ENCODE measurements at places on chromosomes 3 and 15.

DNA sequence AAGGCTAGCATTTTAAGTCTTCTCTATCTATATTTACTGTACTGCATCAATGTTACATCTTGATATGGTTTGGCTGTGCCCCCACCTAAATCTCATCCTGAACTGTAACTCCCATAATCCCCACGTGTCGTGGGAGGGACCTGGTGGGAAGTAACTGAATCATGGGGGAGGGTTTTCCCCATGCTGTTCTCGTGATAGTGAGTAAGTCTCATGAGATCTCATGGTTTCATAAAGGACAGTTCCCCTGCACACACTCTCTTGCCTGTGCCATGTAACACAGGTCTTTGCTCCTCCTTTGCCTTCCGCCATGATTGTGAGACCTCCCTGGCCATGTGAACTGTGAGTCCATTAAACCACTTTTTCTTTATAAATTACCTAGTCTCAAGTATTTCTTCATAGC lies 161.5 kb downstream of the TBC1D5 start:
- no peak for DNase-seq
- no peaks in the 10 kb centered on the region for H3K27me3 ChIP-seq
- H3K36me3 ChIP-seq: no peaks in the 10 kb centered on the region
- H3K27ac ChIP-seq: no peak overlapping the region
- peaks cover 12% of the 10 kb centered on the region for H3K4me1 ChIP-seq
- H3K4me3 ChIP-seq: no peak overlapping the region

DNA sequence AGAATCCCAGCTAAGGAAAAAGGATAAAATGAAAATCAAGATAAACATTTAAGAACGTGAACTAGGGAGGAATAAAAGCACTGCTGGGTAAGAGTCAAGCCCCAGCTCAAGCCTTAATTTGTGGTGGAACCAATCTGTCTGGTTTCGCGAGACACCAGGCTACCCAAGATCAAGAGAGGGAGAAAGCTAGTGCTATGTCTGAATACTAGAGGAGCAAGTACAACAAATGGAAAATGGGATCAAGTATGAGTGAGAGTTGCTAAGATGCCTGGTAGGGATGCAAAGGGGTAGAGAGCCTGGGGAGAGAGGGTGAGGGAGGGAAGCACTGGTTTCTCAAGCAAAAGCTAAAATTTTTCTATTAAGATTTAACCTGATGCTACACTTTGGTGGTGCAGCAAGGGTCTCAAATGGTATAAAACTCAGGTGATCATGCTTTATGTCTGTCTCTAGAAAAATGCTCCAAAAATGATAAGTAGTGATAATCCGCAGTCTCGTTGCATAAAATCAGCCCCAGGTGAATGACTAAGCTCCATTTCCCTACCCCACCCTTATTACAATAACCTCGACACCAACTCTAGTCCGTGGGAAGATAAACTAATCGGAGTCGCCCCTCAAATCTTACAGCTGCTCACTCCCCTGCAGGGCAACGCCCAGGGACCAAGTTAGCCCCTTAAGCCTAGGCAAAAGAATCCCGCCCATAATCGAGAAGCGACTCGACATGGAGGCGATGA lies 1.7 kb upstream of the SETD5 start:
- peak overlapping the region; percentile 92 for H3K4me3 ChIP-seq
- peaks cover 2% of the 10 kb centered on the region for H3K27me3 ChIP-seq
- peaks cover 71% of the 10 kb centered on the region for H3K4me1 ChIP-seq
- DNase-seq: no peak

DNA sequence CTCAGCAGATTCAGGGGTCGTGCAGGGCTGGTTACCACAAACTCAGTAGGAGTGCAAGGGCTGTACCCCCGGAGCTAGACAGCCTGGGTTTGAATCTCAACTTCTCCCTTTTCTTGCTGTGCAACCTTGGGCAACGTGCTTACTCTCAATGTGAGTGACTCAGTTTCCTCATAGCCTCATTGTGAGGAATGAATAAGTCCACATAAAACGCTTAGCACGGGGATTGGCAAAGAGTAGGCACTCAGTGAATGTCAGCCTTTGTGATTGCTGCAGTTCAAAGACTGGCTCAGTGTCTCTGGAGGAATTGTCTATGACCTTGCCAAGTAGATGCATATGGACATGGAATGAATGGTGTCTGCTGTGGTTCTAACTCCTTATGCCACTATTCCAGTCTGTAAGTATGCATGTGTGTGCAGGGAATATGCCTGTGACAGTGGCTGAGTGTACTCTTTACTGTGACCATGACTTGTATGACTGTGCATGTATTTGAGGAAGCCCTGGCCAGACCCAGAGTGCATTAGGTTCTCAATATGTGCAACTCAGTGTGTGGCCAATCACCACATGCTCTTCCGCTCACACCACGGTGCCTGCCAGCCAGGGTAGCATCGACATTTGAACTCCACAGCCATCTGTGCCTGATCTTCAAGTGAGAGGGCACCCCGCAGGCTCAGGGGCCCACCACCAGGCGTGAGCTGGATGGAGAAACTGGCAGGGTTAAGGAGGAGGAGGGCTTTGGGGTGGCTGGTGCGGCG lies 900 bp upstream of the HYAL3 start:
- no peaks in the 10 kb centered on the region for H3K27me3 ChIP-seq
- DNase-seq: no peak
- peak overlapping the region; percentile 91 for H3K27ac ChIP-seq
- peak overlapping the region; percentile 99 for H3K4me3 ChIP-seq

DNA sequence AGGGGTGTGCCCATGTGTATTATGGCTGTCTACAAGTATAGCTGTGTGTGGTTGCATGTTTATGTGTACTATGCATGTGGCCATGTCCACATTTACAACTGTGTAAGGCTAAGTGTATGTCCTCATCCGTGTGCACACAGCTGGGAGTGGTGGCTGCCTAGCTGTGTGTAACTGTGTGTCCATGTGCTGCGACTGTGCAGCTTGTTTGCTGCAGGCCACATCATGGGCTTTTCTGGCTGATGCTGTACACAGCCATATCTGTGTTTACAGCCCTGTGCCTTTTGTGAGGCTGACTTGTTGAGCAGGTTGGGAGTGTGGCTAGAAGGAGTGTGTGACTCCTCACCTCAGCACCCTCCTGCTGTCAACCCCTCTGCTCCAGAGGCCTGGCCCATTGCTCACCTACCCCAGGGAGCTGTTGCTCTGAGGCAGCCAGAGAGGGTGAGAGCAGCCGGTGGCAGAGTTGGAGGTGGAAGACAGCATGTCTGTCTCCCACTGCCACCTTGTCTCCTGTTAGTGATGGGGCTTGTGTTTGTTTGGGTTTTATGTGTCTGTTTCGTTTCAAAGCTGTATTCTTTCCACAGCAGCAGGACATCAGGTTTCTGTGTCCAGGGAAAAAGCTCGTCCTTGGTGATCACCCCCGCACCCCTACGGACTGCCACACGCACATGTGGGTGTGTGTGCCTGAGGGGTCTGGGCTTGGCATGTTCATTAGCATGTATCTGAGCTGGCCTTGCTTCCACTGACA lies 1.4 kb upstream of the GRM2 start:
- peaks cover 18% of the 10 kb centered on the region for H3K4me1 ChIP-seq
- H3K4me3 ChIP-seq: no peak overlapping the region
- H3K27me3 ChIP-seq: peaks cover 2% of the 10 kb centered on the region

DNA sequence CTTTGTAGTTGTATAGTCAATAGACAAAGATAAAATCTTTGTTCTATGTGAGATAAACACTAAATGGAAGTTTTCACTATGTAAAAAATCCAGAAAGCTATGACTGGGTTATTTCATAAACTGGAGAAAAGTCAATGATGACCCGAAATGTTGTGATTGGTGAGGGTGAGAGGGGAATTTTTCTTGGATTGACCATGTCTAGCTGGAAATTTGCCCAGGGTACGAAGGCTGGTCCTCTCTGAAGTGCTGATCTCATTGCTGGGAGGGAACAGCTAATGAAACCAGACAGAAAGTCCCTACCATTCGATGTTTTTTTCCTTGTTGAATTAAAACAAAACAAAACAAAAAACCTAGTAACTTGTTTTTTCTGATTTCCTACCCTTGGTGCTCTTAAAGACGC lies 14.3 kb downstream of the TPRG1 start:
- H3K4me3 ChIP-seq: no peak overlapping the region
- no peak overlapping the region for H3K27ac ChIP-seq
- DNase-seq: no peak
- no peaks in the 10 kb centered on the region for H3K4me1 ChIP-seq

DNA sequence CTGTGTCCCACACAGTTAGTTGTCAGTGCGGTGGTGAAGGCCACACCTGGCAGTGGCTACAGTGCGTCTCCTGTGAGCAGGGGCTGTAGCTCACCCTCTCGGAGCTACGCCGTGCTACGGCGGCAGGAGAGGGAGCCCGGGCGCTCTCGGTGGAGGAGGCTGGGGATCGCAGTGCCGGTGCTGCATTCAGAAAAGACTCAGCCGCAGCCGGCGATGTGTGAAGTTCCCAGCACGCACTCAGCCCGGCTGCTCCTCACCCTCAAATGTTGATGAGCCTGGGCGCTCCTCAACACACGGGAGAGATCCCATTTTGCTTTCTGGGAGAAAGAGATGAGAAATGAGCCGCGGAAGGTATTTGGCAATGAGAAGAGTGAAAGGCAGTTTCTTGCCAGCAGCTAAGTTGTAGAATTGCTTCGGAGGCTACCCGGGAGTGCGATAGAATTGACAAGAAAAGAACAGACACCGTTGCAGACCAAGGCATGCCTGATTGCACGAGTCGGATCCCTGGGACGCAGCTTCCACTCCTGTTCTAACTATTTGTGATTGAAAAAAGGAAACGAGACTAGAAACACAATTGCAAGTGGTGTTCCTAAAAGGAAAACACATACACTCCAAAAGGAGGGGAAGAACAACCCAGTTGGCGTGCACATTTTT lies at the start of gene UNC13C:
TSS of gene UNC13C (plus strand) at position 189 of the 654 bp plus-strand sequence. CDS start 34,463 bp downstream, outside the sequence.
- no peak within 1 kb of the TSS for H3K4me3 ChIP-seq
- no peak within 1 kb of the TSS for H3K27ac ChIP-seq
- H3K36me3 ChIP-seq: no peaks in the 10 kb centered on the region
- no peaks in the 10 kb centered on the region for H3K4me1 ChIP-seq
- peaks cover 27% of the 10 kb centered on the region for H3K27me3 ChIP-seq

- no peak for DNase-seq
- H3K4me1 ChIP-seq: peaks cover 13% of the 10 kb centered on the region
- H3K4me3 ChIP-seq: no peak overlapping the region
These were observed 3.9 kb upstream of the PLCH1 start for GRCh38 chr3:155748611-155749365.
